ENCODE measurements at places on chromosomes 4 and X.

GRCh38 chr4:126778348-126778747 is 854.4 kb upstream of the INTU start:
- no peak for DNase-seq

- DNase-seq = no peak
Measured at GRCh38 chrX:134929808-134930207, 61.0 kb upstream of the SMIM10 start.

GRCh38 chr4:184422378-184422777 is 52.0 kb downstream of the IRF2 start:
- DNase-seq = no peak

DNA sequence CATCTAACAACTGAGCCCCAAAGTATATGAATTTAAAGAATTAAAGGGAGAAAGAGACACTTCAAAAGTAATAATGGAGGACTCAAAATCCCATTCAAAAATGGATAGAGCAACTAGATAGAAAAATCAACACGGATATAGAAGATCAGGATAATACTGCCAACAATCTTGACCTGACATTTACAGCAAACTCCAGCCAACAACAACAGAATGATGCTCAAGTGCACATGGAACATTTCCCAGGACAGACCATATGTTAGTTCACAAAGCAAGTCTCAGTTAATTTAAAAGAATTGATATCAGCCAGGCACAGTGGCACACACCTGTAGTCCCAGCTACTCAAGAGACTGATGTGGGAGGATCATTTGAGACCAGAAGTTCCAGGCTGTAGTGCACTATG is 72.0 kb upstream of the SMARCAD1 start:
- DNase-seq = no peak

GRCh38 chrX:110163488-110163887 is 154.4 kb downstream of the AMMECR1 start:
- DNase-seq = no peak

- DNase-seq = no peak
Measured at GRCh38 chr4:8651661-8652180, 59.2 kb downstream of the CPZ start.

- no peak for DNase-seq
Measured at GRCh38 chrX:30181353-30181752, 34.0 kb upstream of the MAGEB2 start.

DNA sequence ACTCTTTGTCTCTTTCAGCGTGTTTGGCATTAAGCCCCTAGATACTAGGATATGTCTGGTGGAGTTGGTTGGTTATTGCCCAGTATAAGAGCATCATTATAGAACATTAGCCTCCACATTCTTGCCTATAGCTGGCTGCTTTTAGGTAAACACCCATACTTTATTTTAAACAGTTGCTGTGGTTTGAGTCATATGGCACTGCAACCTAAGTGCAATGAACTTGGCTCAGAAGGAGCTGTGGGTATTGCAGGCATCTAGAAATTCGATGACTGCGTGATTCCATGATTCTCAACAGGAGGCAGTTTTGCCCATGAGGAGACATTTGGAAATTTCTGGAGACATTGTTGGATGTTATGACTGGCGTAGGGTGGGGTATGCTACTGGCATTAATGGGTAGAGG is 49.5 kb downstream of the DCLK2 start:
- no peak for DNase-seq

- DNase-seq = no peak
Measured at GRCh38 chr4:93777081-93777460, 51.5 kb upstream of the ATOH1 start.

GRCh38 chr4:98765771-98766170 is 107.4 kb upstream of the TSPAN5 start:
- DNase-seq = no peak

- DNase-seq = no peak
Measured at GRCh38 chr4:2907706-2908293, 55.4 kb downstream of the NOP14 start.

DNA sequence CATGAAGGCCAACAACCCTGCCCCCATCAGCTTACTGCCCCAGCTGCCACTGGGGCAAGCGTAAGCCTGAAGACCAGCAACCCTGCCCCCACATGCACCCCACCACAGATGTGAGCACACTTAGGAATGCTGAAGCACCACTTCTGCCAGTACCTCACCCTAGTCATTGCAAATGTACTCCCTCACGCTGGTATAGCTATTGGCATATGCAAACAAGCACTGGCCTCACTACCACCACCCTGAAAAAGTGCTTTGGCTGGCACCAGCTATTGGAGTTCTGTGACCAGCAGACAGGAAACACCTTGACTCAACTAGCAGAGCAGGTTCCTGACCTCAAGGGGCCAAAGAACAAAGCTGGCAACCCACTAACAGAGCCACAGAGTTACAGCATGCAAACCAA is 534.4 kb upstream of the POU3F4 start:
- DNase-seq = no peak

DNA sequence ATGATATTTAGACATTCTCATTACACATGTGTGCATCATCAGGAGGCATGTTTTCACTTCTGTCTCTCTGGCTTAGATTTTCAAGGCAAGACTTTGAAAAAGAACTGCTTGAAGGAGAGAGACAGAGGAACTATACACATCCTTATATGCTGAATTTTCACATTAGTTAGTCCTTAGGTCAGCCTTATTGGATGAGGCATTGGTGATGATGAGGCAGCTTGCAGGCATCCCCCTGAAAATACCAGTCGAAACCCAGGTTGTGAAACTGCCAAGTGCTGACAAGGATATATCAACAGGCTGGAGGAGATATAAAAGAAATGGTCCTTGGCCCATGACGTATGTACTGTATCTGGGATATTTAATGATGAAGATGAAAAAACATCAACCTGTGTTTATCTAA is 297.2 kb upstream of the AADAT start:
- DNase-seq = no peak

DNA sequence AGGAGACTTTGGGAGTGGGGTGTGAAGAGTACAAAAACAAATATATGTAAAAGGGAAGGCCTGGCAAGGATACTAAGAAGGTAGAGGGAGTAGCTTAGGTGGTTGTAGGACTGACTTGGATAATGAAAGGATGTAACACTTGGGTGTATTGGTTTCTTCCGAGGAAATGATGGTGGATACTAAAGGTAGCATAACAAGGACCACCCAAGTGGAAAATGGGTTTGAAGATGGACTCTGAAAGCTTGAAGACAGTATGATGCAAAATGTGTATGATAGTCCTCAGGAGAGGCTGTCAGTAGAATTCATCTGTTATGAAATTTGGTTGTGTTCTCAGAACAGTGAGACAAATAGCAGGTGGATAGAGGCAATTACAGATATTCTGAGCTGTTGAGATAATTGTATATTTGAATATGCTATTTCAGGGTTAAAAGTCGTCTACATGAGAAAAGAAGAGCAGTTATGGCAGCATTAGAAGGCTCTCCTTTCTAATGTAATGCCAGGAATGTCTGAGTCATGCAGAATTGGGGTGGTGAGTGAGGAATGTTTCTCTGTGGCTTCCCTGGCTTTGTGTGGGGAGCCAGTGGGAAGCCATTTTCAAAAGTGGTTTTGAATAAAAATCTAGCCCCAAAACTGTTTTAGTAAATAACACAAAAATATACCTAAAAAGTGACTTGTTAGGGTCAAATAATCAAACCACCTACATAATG is 75.6 kb downstream of the FHIP1A start:
- DNase-seq = no peak
